Subcutaneous adipose tissue (tissue), 4 donors: ENCODE measurements at places on chromosomes 11 and 22. TPM values are rescaled to one million over a fixed set of nuclear protein-coding genes. Genes with fewer than 3 reads are reported as not detected.

C22orf42 gene
- not detected for total RNA-seq

GPHA2 gene
- total RNA-seq: not detected

GAL gene
- not detected for total RNA-seq

HBE1 gene
- not detected for total RNA-seq

KRTAP5-1 gene
- total RNA-seq: not detected

OR8B3 gene
- not detected for total RNA-seq

KRTAP5-3 gene
- total RNA-seq: not detected

BACE1-AS gene
- total RNA-seq: 7.6 TPM

IGLL1 gene
- not detected for total RNA-seq

SCGB1C1 gene
- total RNA-seq: not detected

OR5A1 gene
- not detected for total RNA-seq

RIN1 gene
- total RNA-seq: 3.6 TPM

GAS2 gene
- total RNA-seq: 2.4 TPM

OR4A16 gene
- total RNA-seq: not detected

GTSE1 gene
- total RNA-seq: not detected

FAT3 gene
- 5.7 TPM for total RNA-seq

FGF19 gene
- not detected for total RNA-seq

GLB1L2 gene
- 0.75 TPM for total RNA-seq
